ENCODE measurements at places on chromosomes 7 and 10. TPM values are rescaled to one million over a fixed set of nuclear protein-coding genes. Genes with fewer than 3 reads are reported as not detected.

GRCh38 chr10:48455055-48455391 lies 148.5 kb downstream of the MAPK8 start:
- no peak for DNase-seq

Gene FOXP2
- not detected for total RNA-seq

DNA sequence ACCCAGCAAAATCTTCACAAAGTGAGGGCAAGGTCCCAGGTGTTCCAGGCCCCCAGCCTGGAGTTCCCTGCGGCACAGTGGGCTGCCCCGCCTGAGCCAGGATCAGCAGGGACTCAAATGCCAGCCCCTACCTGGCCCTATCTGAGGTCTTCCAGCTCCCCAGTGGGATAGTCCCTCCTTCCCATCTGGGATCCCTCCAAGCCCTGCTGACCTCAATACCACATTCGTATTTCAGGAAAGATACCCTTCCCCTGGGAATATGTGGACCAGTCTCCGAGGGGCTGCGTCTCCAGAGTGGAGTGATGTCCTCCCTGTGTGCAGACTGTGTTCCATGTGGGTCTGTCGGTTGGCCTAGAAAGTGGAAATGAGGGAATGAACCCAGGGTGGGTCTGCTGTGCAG lies 40.9 kb downstream of the ELFN1 start:
- no peak for DNase-seq

- no peak for DNase-seq
Observed at GRCh38 chr7:157666530-157667040, 329.8 kb downstream of the DNAJB6 start.

Gene SPDYE8
- not detected for total RNA-seq

- DNase-seq, result no peak
Observed at GRCh38 chr10:93503075-93503474, 6.7 kb downstream of the CEP55 start.

Gene NEUROD6
- total RNA-seq, result not detected

DNA sequence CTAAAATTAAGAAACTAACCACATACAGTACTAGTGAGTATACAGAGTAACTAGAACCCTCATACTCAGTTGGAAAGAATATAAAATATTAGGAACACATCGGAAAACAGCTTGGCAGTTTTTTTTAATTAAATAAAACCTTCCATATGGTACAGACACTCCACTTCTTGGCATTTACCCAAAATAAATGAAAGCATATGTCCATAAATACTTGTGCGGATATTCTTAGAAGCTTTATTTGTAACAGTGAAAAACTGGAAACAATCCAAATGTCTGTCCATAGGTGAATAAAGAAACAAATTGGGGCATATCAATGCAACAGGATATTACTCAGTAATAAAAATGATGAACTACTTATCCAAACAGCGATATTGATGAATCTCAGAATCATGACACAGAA lies 410.0 kb downstream of the HTR7 start:
- DNase-seq, result no peak

DNA sequence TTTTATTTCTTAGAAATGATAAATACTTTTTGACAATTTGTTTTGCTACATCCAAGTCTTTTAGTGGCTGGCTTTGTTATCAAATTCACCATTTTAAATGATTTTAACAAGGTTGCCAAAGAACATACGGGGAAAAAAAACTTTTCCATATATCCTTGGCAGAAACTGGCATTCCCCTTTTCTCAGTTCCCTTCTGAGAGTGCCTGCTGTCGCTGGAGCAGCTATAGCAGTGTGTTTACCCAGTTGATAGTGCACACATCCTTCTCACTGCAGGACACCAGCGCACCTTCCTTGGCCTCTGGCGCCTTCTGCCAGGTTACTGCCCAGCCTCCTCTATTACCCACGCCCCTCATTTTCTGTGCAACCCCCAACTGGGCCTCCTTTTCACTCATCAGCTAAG lies 94.1 kb downstream of the ALOX5 start:
- DNase-seq, result no peak

Gene UCN3
- not detected for total RNA-seq

GRCh38 chr10:96606946-96607345 lies 20.1 kb upstream of the TM9SF3 start:
- DNase-seq, result no peak

Gene AKR1C4
- not detected for total RNA-seq

Gene ALOX5
- total RNA-seq, result 0.60 TPM

- DNase-seq, result no peak
Observed at GRCh38 chr7:142307246-142307900, 49.5 kb upstream of the PRSS58 start.

- no peak for DNase-seq
Observed at GRCh38 chr10:10870523-10871241, 147.0 kb upstream of the CELF2 start.

Gene ASL
- total RNA-seq, result 19.4 TPM

DNA sequence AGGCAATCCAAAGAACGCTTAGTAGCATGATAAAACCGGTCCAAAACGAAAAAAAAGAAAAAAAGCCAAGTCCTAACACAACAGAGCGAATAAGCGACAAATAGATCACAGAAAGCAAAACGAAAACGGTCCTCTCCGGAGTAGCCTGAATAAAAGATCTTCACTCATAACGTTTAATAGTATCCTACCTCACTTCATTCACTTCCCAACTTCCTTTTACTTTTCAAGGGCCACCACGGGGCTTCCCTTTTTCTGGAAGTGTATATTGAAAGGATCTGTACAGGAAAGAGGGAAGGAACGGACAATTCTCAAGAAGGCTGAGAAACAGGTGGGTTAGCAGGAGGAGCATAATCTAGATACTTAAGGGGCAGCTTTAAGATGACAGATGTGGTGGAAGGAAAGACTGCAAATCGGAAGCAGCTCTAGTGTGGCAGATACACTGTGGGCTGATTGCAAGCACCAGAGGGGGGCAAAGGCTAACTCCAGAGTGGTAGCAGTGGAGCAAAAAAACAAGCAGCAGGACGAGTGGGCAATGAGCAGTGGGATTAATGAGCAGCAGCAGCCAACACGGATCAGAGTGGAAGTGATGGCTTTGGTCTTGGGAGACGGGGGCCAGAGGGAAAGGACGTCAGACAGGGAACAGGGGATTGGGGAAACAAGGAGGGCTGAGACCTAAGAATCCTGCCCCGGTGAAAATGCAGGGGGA lies 866 bp downstream of the CNOT4 start:
- peak; percentile 60 for DNase-seq

DNA sequence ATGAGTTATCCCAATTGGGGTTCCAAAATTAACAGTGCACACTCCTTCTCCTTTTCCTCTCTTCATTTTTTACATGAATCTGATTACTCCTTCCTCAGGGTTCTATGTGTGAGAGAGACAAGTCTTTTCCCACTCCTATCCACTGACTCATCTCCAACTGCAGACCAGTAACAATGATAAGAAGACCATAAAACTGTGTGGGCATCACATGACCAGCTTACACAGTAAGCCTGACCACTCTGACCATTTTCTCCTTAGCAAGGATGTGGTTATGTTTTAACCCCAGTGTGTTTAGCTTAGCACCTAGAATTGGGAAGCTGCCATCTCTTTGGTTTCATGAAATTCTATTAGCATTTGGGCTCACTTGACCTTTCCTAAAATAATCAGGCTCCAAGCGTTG lies 145.0 kb upstream of the CALCR start:
- DNase-seq, result no peak

Gene LRRC18
- total RNA-seq, result not detected

GRCh38 chr10:127278001-127278400 lies 81.6 kb upstream of the INSYN2A start:
- DNase-seq, result no peak

DNA sequence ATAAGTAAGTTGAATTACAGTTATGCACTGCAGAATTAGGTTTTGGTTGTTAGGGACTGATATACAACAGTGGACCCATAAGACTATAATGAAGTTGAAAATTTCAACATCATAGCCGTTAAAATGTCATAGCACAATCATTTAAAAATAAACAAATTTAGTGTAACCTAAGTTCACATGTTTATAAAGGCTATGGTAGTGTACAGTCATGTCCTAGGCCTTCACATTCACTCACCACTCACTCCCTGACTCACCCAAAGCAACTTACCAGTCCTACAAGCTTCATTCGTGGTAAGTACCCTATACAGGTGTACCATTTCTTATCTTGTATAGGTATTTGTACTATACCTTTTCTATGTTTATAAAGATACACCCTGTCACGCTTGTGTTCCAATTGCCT lies 113.7 kb downstream of the RAB11FIP2 start:
- DNase-seq, result no peak

DNA sequence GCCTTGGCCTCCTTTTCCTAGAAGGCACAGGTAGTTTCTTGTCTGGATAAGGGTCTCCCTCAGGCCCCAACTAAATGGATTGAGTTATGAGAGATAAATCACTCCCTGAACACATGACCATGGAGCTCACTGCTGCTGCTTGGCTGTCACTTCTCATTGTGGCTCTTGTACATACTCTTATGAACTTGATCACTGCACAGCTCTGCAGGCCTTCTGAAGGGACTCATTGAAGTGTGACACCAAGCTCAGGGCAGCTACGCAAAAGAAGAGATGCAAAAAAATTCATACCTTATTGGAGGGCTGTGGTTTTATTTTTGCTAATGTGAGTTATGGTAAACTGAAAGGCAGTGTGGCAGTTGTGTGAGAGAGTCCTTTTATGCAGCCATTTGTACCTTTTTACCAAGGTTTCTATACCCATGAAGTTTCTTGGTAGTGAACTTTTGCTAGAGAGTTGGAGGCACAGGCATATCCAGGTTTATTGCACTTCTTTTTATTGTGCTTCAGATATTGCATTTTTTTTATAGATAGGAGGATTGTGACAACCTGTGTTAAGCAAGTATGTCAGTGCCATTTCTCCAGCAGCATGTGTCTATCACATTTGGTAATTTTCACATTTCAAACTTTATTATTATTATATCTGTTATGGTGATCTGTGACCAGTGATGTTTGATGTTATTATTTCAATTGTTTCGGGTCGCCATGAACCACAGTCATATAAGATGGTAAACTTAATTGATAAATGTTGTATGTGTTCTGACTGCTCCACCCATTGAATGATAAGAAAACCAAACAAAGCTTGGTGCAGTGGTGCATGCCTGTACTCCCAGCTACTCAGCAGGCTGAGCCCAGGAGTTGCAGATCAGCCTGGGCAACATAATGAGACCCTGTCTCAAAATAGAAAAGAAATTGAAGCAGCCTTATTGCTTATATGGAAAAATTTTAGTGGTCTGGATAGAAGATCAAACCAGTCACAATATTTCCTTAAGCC lies 100.6 kb downstream of the LRRC4 start:
- DNase-seq, result no peak

DNA sequence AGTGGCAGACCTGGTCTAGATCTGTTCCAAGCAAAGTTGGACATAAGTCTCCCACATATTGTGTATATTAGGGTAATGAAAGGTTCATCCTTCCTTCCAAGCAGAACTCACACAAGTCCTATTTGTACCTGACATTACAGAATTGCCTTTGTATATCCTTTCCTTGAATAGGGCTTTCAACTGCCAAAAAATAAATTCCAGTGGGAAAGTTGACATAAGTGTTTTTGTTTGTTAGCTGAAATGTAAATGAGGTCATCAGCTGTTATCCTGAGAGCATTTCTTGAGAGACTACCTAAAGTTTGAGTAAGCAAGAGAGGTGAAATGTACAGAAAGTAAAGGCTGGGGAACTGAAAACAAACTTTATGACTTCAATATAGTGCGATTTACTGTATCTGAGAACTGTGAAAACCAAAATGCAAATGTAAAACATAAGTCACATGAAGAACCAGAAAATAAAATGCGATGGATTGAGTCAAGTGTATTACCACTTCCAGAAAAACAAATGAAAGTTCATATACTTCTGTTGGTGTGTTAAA lies 527.3 kb upstream of the SEMA3D start:
- no peak for DNase-seq

- no peak for DNase-seq
Observed at GRCh38 chr7:38673795-38674194, 42.6 kb upstream of the AMPH start.

- DNase-seq, result no peak
Observed at GRCh38 chr10:107616463-107617410, 452.2 kb upstream of the SORCS1 start.

- DNase-seq, result no peak
Observed at GRCh38 chr10:16856092-16856491, 38.9 kb upstream of the RSU1 start.

Gene ADCYAP1R1
- not detected for total RNA-seq

GRCh38 chr10:71725998-71726579 lies 6.5 kb upstream of the C10orf105 start:
- peak; percentile 93 for DNase-seq

DNA sequence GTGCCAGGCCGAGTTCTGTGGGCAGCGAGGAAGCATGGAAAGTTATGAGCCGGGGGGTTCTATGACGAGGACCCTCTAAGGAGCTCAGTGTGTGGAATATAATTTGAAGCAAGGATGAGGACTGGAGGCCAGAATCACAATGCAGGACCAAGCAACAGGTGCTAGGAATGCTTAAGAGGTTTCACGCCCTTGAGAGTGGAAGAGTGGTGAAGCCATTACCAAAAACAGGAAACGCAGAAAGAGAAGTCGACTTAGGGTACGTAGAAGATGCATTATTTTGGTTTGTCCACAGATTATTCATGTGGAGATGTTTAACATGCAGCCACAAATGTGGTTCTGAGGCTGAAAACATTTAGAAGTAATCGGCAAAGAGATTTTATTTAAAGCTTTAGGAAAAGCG lies 78.7 kb downstream of the PIP4K2A start:
- no peak for DNase-seq

Data from activated CD8-positive, alpha-beta T cell treated with anti-CD3 and anti-CD28 coated beads for 36 hours (primary cell).